ENCODE measurements at places on chromosomes 16 and 17. TPM values are rescaled to one million over a fixed set of nuclear protein-coding genes. Genes with fewer than 3 reads are reported as not detected.

The TPSD1 gene
- not detected for total RNA-seq

The CCDC137 gene
- 36.6 TPM for total RNA-seq

The USP43 gene
- total RNA-seq = 0.33 TPM

The KRTAP2-2 gene
- total RNA-seq = not detected

The IGF2BP1 gene
- 0.97 TPM for total RNA-seq

The IKZF3 gene
- total RNA-seq = 37.6 TPM

The SPATA22 gene
- 0.44 TPM for total RNA-seq

The KCNG4 gene
- total RNA-seq = not detected

The TEN1 gene
- 13.6 TPM for total RNA-seq

The TGFB1I1 gene
- 0.80 TPM for total RNA-seq

The CA7 gene
- total RNA-seq = not detected

The CCDC200 gene
- 0.27 TPM for total RNA-seq

The GPATCH8 gene
- 43.2 TPM for total RNA-seq

The CCL8 gene
- not detected for total RNA-seq

The CCL4 gene
- total RNA-seq = 290 TPM

The UBE2O gene
- total RNA-seq = 30.7 TPM

The RHBDL1 gene
- total RNA-seq = 0.59 TPM

The GCGR gene
- not detected for total RNA-seq

GRCh38 chr17:69744512-69745070 is 330.1 kb downstream of the MAP2K6 start:
- no peak for DNase-seq

DNA sequence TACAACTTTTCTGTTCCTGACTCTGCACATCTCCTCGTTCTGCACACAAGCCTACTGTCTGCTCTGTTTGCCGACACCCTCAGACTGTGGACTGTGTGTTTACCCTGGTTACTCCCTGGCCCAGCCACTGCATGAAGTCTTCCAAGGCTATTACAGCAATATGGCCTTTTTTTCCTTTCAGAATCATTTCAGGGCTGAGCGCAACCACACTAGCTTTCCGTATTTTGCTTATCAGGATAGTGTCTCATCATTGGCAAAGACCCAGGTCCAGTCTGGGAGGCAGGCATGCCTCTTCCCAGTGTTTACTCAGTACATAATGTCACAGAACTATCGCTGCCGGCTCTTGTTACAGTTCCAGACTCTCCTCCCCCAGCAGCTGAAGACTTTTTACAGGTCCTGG is 10.1 kb downstream of the DNAH9 start:
- DNase-seq = no peak

GRCh38 chr17:17675925-17676534 is 5.2 kb upstream of the RAI1 start:
- DNase-seq = peak; percentile 45

DNA sequence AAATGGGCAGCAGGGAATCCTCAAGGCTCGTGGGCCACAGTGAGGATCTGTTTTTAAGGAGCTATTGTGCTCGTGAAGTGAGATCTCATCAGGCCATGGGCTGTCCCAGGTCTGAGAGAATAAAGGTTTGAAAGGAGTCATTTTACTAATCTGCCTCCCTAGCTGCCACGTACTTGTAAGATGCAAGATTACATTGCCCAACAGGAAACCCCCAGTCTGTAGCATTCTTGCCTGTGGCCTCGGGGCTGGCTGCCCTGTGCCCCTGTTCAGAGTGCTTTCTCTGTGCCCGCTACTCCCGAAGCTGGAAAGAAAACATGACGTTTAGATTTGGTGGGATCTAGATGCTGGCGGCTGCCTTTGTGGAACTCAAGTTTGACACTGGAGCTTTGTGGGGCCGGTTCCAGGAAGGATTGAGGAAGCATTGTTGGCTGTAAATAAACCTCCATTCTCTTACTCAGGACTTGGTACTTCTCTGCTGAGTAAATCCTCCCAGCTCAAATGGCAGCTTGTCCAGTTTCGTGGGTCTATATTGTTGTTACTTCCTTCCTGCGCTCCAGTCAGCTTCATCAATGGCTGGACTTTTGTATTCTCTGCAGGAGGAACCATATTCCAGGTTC is 21.2 kb downstream of the SAP30BP start:
- DNase-seq = peak; percentile 44

DNA sequence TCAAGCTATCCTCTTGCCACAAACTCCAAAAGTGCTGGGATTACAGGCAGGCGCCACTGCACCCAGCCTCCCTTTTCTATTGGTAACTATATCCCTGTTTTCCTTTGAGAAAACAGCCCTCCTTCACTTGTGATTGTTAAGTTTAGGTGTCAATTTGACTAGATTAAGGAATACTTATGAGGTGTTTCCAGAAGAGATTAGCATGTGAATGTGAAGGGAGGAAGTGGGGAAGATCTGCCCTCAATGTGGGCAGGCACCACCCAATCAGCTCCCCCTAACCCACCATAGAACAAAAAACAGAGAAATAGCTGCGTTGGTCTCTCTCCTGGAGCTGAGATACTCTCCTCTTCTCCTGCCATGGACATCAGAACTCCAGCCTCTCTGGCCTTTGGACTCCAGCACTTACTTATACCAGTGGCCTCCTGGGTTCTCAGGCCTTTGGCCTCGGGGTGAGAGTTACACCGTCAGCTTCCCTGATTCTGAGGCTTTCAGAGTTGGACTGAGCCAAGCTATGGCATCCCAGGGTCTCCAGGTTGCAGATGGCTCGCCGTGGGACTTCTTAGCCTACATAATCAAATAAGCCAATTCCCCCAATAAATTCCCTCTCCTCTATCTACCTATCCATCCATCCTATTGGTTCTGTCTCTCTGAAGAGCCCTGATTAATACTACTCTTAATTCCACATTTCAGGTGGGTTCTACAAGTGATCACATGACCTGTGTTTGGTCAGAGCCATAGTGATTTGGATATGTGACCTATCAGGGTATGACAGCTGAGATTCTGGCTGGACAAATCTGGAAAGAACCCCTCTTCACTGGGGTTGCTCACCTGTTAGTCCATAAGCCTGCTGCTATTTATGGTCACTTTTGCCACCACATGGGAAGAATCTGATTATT is 12.0 kb upstream of the STAT3 start:
- DNase-seq = no peak

- peak; percentile 51 for DNase-seq
Measured at GRCh38 chr17:81494626-81495377, 17.8 kb downstream of the ACTG1 start.

DNA sequence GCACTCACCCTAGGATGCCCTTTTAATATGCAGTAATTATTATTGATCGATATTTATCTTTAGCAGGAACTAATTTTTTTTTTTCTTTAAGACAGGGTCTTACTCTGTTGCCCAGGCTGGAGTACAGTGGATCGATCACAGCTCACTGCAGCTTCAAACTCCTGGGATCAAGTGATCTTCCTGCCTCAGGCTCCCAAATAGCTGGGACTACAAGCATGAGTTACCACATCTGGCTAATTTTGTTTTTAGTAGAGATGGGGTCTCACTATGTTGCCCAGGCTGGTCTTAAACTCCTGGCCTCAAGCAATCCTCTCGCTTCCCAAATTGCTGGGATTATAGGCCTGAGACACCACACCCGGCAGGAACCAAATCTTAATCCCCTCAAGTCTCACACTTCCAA is 29.3 kb downstream of the KIAA0753 start:
- no peak for DNase-seq

DNA sequence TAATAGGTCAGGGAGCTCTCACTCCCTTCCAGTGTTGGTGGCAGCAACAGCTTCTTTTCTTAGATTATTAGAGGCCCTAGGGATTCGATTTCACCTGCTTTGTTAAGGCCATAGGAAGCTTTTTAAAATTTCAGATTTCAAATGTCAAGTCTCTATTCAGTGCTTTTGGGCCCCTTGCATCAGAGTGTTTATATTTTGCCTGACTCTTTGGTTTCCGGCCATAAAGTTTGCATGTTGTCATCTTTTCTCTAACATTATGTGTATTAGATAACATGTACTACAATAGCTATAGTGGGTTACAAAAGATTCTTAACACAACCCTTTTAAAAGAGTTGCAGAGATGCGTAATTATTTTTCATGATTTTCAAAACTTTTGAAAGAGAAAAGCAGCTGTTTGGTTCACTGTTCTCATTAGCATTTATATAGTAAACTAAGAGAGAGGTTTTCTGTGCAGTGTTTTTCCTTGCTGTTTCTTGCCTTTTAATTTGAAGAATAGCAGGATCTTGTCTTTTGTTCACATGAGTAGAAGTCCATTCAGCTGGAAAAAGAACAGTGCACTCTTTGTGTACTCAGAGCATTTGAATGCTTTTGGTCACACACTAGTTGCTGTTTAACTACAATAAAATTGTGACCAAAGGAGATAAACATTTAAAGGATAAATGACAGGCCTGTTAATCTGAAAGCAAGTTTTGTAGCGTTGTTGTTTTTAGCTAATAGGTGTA is 52.5 kb downstream of the FTO start:
- DNase-seq = no peak

GRCh38 chr17:28885951-28886350 is 11.6 kb downstream of the FLOT2 start:
- no peak for DNase-seq

DNA sequence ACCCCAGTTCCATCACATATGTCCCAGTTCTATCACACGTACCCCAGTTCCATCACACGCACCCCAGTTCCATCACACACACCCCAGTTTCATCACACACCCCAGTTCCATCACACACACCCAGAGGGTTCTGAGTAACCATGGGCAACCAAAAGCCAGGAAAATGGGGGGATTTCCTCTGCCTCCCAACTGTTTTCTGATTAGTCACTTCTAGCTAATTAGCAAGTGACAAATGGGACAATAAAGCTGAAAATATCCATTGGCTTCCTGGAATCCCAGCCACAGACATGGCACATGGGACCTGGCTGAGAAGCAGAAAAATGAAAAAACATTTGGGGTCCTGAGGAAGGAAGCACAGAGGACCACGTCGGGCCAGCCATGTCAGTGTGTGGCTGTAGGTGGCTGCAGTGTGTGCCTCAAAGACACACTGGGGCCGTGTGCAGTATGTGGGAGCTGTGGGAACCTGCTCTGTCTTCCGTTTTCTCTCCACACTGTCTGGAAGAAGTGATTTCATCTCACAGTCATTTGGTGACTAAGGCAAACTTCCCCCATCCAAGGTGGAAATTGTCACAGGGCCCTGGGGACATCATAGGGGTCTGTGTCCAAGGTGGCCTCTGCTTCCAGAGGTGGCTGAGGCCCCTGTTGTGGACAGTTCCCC is 106.7 kb downstream of the CMIP start:
- DNase-seq = peak; percentile 46

GRCh38 chr17:8628172-8628571 is 2.4 kb downstream of the MYH10 start:
- no peak for DNase-seq

GRCh38 chr16:81837312-81837751 is 58.2 kb downstream of the PLCG2 start:
- no peak for DNase-seq

DNA sequence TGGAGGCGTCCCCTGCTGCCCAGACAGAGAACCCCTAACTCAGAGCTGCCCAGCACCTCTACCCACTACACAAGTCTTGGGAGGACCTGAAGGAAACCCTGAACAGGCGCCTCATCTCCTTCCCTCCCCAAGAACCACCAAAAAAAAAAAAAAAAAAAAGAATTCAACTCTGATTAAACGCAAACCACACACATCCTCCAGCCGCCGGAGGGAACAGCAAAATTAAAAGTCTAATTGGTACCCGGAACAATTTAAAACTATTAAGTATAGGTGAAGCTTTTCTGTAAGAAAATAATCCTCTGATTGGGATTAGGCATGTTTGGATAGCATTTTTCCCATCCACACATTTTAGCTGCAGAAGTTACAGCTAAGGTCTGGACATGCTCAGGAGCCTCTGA is 202.7 kb downstream of the ZNF423 start:
- no peak for DNase-seq

- peak; percentile 54 for DNase-seq
Measured at GRCh38 chr17:40063901-40064531, 1.3 kb downstream of the THRA start.

- DNase-seq = peak; percentile 63
Measured at GRCh38 chr16:24070851-24071250, 185.3 kb upstream of the CACNG3 start.

DNA sequence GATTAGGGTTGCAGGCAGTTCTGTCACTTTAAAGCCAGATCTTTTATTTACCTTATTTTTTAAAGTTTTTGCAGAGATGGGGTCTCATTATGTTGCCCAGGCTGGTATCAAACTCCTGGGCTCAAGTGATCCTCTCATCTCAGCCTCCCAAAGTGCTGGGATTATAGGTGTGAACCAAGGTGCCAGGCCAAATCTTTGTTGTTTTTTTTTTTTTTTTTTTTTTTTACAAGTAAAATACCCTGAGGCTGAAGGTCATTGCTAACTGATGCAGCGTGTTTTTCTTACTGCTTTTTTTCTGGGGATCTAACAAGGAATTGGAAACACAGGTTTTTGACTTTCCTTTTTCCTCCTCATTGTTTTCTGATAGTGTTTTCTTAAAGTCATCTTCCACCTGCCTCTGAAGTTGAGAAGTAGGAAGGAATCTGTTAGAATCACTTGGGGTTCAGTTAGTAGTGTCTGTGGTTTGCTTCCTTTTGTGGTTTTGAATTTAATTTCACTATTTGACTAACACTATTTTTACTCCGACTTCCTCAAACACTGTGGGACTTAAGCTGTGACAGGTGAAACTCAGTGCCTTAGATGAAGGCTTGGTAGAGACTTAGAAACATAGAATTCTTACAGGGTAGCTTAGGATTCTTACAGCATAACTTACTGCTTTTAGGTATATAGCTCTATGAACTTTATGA is 22.2 kb downstream of the CLTC start:
- no peak for DNase-seq

DNA sequence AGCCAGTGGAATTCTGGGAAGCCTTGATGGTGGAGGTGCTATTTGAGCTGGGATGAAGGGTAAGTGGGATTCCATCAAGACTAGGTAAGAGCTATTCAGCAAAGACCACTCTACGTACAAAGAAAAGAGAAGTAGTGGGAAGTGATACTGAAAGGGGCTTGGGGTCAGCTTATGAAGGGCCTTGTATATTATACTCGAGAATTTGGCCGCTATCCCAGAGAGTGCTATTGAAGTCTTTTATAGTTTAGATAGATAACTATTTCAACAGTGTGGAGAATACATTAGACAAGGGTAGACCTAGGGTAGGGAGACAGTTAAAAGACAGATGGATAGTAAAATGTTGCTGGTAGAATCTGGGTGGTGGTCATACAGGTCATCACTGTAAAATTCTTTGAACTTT is 10.3 kb downstream of the DNAH2 start:
- no peak for DNase-seq

DNA sequence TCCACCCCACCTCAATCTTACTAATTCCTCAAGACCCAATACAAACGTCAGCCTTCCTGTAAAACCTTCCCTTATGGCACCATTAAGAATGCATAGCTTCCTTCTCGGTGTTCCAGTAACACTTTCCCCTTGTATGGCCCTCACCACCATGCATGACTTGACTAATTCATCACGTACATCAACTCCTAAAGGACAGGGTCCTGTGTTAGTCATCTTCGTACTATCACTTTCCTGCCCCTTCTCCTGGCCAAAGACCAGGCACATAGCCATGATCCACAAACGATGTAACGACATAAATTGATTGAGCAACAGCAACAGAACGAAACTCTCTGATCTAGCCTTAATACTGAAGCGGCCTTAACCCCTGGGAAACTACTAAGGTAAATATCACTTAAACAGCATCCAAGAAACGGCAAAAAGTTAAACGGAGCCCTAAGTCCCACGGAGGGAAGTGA is 612 bp downstream of the PSMD12 start:
- DNase-seq = peak; percentile 44
